GM12891 (cell line): ENCODE measurements at places on chromosomes 5 and 9.

GRCh38 chr5:74384851-74385250 is 255.7 kb downstream of the ENC1 start:
- no peak for DNase-seq

DNA sequence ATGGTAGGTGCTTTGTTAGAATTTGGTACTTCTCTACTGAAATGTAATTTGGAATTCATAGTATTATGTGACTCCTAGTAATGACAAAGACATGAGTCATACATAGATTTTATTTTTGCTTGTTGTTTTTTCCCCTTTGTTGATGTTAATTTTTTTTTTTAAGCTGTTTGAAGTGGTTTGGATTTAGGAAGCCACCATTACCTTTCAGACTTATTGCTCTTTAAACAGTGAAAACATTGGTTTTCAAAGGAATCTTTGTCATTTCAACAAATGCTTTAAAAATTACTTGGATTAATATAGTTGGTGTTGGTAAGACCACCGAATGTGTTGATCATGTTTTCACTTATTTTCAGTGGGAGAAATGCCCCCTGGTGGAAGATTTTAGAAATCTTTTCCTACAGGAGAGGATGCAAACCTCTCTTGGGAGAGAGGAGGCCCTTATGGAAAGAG is 170.1 kb upstream of the PITX1 start:
- no peak for DNase-seq

DNA sequence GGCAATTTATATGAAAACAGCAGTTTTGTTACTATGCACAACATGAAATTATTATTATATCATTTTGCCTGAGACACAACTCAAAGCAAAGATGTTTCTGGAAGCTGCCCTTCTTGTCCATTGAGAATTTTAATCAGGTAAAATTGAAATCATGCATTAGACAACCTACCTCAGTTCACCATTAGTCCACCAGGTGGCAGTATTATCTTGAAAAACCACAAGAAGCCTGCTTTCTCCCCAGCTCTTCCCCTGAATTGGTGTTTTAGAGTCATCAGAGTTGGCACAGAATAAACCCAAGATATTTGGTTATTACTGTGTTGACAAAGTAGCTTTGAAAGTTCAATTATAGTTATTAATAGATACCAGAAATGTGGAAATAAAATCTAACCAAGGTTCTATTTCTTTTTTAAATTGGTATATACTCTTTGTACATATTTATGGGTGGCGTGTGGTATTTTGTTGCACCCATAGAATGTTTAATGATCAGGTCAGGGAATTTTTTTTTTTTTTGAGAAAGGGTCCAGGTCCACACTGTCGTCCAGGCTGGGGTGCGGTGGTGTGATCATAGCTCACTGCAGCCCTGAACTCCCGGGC is 25.7 kb downstream of the UTP15 start:
- DNase-seq = peak; percentile 20

DNA sequence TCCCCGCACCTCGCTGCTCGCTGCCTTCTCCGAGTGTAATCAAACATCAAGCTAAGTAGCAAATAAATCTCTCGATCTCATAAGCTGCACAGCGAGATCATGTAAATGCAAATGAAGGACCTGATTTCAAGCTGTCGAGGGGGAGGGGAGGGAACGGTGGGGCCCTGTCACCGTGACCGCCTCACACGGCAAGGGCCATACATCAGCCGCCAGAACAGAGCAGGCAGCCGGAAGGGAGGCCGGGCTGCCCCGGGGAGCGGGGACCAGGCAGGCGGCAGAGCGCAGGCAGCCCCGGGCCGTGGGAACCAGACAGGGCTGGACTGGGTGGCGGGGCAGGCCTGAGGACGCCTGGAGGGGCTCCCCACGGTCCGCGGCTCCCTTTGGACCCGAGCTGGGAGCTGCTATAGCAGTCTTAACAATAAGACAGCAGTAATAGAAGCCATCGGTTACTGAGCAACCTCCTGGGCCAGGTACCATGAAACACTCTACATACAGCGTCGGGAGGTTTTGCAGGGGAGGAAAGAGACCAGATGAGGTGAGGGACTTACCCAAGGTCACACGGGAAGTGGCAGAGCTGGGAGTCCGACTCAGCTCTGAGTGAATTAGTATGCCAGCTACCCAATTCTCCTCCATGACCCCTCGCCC is 76.8 kb downstream of the CFAP77 start:
- peak; percentile 39 for DNase-seq

DNA sequence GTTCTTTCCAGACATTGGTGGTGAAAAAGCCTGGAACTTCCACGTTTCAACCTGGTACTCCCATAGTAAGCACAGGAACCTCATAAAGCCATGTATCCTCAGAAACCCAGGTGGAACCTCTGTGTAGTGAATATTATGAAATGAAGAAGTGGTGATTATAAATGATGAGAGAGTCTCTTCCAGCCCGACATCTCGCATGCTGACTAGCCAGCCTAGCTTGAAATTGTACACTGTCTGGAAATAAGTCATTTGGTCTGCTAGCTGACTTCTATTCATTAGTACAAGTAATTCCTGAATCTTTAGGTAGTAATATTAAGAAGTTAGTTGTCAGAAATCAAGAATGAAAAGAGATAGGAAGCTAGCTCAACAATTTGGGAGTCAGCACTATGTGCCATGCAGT is 203.3 kb downstream of the CWC27 start:
- no peak for DNase-seq

GRCh38 chr9:111035543-111036428 is 2.5 kb downstream of the LPAR1 start:
- no peak for DNase-seq

DNA sequence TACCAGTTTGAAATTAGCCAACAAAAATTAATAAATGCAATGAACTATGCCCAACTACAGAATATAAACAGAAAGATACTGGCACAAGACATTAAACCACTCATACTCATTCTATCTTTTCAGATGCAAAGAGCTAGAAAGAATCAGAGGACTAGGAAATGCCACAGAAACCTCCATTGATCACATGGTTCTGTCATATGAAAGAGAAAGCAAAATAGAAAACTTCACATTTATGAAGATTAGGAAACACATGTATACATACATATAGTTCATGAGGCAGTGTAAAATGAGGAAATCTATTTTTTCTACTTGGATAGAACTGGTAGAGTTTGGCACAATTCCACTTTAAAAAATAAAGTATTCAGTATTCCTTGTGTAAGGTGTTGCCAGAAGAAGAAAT is 275.1 kb upstream of the PTGER4 start:
- DNase-seq = no peak

GRCh38 chr5:3596261-3596825 is 711 bp downstream of the IRX1 start:
- no peak for DNase-seq

DNA sequence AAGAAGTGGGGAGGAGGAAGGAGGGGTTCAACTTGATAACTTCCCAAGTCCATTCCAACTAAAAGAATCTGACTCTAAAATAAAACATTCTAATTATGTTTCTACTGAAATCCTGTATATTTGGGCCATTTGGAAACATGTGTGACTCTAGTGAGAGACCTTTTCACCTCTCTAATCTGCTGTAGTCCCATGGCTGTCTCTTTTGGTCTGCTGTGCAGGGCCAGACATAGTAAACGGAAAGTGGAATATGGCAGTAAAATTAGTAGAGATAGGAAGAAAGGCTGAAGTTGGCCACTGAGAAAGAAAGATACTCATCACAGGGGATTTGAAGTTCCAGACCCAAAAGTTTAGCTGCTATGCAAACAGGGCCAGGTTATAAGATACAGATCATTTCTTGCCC is 15.9 kb downstream of the RFX3 start:
- no peak for DNase-seq

- DNase-seq = no peak
Measured at GRCh38 chr5:79488775-79489174, 25.2 kb downstream of the HOMER1 start.

GRCh38 chr5:148002451-148002850 is 61.3 kb upstream of the SPINK5 start:
- no peak for DNase-seq

GRCh38 chr9:109769250-109769649 is 10.7 kb upstream of the PALM2AKAP2 start:
- no peak for DNase-seq

DNA sequence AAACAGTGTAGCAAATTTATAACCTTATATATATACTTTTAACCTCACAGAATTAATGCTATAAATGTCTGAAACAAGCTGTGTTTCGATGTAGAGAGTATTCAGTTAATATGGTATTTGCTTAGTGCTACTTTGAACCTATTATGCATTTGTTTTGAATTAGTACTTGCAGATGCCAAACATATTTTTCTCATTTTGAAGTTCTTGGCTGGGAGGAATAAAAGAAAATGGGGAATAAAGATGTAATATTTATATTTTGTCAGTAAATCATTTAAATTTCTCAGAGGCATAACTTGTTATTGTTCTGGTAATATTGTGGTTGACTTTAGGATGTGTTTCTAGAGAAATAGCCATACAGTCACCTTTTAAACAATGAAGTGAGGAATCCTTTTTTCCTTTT is 175.9 kb upstream of the IZUMO3 start:
- DNase-seq = no peak

DNA sequence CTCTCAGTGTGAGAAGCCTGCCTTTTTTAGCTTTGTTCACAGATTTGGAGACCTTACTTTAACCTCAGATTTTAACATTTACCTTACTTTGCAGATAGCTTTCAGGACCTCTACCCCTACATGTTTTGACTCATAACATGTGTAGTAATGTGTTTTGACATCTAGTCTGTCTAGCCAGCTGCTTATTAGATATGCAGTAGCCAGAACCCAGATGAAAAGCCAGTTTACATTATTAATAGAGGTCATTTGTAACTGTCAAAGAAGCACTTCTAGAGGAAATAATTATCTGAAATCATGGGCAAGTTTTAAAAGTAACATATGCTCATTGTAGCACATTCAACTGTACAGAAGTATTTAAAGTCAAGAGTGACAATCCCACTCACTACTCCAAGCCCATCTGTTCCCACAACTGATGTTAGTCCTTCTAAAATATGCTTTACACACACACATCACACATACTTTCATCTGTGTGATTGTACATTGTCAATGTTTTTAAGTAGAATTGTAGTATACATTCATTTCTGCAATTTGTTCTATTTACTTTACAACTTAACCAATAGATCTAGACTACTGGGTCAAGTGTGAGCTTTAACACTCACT is 71.8 kb upstream of the NIPAL4 start:
- DNase-seq = no peak

GRCh38 chr9:126411225-126411947 is 84.8 kb downstream of the MVB12B start:
- peak; percentile 53 for DNase-seq

DNA sequence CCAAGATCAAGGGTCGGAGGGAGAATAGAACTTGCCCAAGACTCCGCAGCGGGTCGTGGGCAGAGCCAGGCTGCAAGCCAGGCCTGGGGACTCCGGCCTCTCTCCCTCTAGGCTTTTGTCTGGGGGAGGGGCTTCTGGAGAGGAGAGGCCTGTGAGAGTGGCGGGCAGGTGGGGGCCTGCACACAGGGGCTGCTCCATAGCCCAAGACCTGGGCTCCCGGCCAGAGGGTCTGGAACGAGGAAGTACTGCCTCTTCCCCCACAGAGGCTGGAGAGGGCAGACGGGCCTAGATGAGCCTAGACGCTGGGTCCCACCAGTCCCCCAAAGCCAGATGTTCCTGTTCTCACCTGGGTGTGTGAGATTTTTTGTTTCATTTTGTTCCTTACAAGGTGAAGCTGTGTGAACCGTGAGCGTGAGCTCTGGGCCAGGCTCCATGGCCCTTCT is 5.2 kb upstream of the ST6GALNAC6 start:
- no peak for DNase-seq

- no peak for DNase-seq
Measured at GRCh38 chr5:112713206-112713605, 24.5 kb upstream of the APC start.

DNA sequence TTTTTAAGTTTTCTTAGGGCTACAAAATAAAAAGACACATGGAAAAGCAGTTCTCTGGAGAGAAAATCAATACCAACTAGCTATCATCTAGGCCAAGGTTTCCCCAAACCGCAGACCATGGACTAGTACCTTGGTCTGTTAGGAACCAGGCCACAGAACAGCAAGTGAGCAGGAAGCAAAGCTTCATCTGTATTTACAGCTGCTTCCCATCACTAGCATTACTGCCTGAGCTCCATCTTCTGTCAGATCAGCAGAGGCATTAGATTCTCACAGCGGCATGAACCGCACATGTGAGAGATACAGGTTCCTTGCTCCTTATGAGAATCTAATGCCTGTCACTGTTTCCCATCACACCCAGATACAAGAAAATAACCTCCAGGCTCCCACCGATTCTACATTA is 1907.6 kb upstream of the ACO1 start:
- no peak for DNase-seq

DNA sequence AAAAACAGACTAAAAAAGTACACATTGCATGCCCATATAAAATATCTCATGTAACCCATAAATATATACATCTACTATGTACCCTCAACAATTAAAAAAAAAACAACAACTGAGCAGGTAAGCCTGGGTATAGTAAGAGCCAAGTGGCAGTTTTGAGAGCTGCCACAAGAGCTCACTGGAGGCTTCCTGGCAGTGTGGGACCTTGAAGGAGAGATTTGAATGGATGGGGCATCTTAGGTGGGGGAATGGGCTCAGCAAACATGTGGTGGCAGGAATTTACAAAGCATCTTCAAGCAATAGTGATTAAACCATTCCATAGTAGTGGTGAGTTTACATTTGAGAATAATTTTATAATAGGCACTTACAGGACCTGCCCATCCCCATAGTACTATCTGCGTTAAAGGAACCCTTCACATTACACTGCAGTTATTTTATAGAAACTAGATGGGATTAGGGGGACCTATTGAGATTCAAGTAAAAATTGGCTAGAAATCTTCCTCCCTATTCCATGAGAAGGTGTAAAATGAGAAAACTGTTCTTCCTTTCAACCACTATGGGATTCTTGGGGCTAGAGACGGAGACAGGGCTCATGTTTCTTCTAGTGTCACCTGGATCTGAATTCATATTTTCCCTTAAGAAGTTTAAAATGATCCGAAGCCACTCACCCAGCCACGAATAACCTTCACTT is 6.9 kb downstream of the MEGF10 start:
- no peak for DNase-seq

GRCh38 chr9:26637101-26637500 is 255.5 kb downstream of the CAAP1 start:
- no peak for DNase-seq
